Activated naive CD8-positive, alpha-beta T cell treated with anti-CD3 and anti-CD28 coated beads, Interleukin-2, amount 10 ng/mL, durations not matched to agents 7 days and 5 days (primary cell): ENCODE measurements at places on chromosomes 2 and 18. TPM values are rescaled to one million over a fixed set of nuclear protein-coding genes. Genes with fewer than 3 reads are reported as not detected.

The CNTNAP5 gene
- total RNA-seq: not detected

The BZW1 gene
- total RNA-seq: 197 TPM

The SERPINB3 gene
- total RNA-seq: not detected

DNA sequence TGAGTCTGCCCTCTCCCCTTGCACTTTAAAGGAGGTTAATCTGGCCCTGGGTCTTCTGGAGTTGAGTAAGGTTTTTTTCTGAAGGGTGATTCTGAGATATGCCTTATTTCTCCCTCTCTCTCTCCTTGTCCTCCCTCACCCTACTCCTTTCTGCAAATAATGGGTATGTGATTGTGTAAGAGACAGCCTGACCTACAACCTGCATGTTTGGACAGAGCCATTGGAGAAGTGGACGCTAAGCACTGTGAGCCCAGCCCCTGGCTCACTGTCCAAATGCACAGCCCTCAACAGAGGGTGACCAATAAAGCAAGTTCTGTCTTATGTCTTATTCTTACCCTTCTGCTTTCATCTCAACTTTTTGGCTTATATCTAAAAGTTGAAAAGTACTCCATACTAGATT is 71.5 kb downstream of the SPP2 start:
- no peak for DNase-seq

DNA sequence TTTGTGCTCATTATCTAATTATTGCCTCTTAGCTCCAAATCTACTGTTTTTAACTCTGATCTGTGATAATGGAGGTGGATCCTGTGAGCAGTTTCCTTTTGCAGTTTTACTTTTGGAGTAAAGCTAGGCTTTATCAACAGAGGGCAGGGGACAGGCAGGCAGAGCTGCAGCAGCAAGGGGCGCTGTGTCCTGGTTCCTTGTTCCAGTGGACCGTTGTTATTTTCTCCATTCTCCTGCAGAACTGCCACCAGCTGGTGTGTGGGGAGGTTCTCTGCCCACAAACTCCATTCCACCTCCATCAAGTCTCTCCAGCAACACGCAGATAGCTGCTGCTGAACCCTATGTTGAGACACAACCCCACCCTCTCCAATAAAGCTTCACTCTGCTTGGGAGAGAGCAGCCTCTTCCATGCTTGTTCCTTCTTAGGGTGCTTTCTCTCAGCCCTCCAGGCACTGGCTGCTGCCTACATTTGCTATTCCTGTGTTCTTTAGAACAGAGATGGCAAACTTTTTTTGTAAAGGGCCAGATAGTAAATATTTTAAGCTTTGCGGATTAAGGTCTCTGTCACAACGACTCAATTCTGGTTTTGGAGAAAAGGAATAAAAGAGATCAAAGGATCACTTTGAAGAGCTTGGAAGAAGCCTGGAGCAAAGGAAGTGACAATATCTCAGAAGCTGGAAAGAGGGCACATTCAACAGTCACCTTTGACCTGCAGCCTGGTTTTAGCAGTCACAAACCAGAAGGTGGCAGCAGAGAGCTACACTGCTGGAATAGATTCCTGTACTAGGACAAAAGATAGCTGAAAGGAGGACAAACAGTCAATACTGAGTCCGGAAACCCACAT is 208.8 kb downstream of the CCDC178 start:
- peak; percentile 29 for DNase-seq

The CNRIP1 gene
- total RNA-seq: not detected
